Activated B cell treated with CpG ODN at 0.5 μM for 24 hours (primary cell): ENCODE measurements at places on chromosomes 3 and 15.

GRCh38 chr3:7920211-7920610, 581.4 kb upstream of the LMCD1 start:
- DNase-seq, result no peak

- DNase-seq, result no peak
Measured at GRCh38 chr3:12490547-12490946, 6.3 kb downstream of the TSEN2 start.

DNA sequence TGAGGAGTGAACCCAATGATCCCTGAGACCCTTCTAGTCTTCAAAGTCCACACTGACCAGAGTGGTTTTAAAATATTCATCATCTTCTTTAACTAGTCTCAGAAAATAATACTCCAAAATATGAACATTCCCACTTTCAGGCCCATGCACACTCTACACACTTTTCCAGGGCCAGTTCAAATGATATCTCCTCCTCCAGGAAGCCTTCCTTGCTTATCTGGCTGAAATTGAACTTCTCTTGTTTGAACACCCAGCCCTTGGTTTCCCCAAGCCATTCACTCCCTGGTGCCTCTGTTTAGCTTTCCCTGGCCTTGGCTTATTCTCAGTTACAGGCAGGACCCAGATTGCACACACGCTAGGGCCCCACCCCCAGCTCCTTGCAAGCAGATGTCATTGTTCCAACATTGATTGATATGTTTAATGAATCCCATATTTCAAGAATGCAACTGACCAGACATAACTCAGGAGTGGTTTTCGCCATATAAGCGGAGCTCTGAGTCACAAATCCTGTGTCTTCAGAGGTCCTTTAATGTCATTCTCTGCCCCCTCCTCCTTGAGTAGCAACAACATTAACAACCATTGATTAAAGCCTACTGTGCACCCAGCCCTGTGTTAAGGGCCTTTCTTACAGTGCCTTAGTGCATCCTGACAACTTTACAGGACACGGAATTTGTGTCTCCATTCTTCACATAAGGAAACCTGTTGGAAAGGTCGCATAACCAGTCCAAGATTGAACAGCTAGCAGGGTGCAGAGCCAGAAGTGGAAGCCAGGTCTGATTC, 2.1 kb downstream of the ITGA11 start:
- no peak for DNase-seq

- no peak for DNase-seq
Measured at GRCh38 chr3:69649120-69650065, 89.9 kb upstream of the MITF start.

DNA sequence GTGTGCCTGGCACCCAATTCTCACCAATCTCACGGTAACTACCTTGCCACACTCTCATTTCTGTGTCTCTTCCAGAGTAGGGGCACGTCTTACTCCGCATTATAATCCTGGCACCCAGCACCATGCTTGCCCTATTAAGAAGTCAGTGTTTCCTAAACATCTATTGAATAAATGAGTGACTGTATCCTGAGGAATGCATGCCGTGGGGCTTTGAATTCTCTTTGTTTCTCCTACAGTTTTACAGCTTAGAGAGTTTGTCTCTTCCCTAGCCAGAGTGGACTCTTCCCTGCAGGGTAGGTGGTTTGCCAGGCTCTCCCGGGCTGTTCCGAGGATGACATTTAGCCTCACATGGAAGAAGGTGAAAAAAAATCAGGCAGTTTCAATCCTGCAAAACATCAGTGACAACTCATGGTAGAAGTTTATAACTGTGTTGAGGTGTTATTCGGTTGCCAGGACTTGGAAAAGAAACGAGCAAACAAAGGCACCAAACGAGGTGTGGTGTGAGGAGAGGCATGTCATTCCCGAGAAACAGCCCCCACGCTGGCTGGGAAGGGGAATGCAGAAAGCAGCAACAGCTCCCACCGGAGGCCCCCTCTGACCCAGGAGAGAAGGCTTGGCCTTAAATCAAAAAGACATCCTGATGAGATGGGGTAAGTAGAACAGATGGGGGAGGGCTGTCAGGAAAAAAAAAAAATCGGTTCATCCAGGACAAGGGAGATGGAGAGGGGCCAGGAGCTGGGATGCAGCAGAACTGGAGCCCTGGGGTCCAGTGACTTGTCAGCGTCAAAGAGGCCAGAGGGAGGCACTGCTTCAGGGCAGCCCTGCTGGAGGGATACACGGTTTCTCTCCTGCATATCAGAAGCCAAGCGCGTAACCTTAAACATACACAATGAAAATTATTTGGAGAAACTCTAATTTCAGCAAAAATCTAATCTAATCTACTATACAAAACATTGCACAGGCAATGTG, 168.4 kb upstream of the ARRDC4 start:
- DNase-seq, result no peak

- DNase-seq, result no peak
Measured at GRCh38 chr3:45273681-45274515, 47.8 kb upstream of the TMEM158 start.
